NCI-H345 (cell line): ENCODE measurements at places on chromosomes 4 and X.

DNA sequence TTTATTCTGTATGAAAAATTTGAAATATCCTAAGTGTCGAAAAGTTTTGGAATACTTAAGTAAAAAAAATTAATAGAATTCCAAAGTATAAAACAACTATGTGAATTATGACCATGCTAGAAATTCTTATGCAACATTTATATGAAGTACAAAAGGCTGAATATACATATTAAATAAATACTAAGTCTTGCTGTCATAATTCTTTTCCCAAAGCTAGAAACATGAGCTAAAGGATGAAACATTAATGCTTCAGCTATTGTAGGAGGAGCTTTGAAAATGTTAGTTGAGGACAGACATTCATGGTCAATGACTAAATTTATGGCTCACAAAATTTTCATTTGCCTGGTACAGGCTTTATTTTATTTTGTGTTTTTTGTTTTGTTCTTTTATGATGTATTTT, 207.3 kb downstream of the GABRB1 start:
- DNase-seq = no peak

DNA sequence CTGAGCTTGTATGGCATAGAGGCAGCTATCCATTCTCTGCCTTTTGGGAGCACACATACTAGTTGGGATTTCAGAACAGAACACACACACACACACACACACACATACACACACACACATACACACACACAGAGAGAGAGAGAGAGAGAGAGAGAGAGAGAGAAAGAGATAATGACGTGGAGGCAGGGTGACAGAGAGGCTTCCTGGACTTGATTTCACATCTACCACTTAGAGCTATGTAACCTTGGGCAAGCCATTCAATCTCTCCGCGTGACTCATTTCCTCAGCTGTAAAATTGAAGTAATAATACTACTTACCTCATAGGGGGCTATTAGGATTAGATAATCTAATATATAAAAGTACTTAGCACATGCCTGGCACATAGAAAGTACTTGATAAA, 12.3 kb upstream of the GRIA3 start:
- no peak for DNase-seq

GRCh38 chrX:48945517-48946348, 11.7 kb downstream of the OTUD5 start:
- DNase-seq = peak; percentile 16

- DNase-seq = no peak
These were observed 402.4 kb upstream of the NDST4 start for GRCh38 chr4:115515772-115516171.

- peak; percentile 37 for DNase-seq
These were observed 276.5 kb downstream of the PPP4R3C start for GRCh38 chrX:27186671-27187070.

DNA sequence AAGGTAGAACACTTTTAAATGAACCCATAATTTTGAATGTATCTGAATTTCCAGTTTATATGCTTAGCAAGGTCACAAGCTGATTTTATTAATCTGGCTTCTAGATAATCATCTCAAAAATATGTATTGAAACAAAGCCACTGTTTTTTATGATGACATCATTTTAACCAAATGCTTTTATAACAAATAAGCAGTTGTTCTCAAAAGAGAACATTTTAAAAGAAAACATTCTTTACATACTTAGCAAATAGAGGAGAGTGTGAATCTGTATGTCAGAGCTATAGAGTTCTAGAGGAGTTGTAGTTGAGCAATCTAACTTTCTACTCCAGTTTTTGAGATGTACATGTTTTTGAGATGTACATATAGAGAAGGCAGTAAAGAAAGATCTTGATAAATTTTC, 42.5 kb downstream of the LAMP2 start:
- no peak for DNase-seq

- DNase-seq = peak; percentile 95
These were observed 336.4 kb upstream of the RASGEF1B start for GRCh38 chr4:81808011-81808672.
